ENCODE measurements at places on chromosomes 2 and 18.

GRCh38 chr18:58581265-58581664, 47.6 kb downstream of the ALPK2 start:
- no peak for DNase-seq

DNA sequence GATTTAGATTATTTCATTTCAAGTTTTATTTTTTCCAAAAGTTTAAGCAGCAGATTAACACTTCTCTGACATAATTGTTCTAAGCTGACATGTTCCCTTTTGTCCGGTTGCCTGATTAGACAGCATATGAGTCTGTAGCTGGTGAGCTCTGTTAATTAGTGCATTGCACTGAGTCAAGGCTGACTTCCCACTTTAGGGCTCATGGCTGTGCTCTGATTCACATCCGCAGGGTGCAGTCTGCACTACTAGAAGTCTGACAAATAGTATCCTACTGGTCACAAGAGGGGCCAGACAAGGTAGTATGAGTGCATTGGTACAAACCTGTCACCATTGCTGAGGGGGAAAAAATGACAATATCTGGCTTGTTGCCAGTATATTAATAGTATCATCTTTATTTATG, 443.9 kb upstream of the ZNF804A start:
- no peak for DNase-seq

GRCh38 chr2:206045251-206045650, 40.7 kb downstream of the INO80D start:
- DNase-seq, result no peak

DNA sequence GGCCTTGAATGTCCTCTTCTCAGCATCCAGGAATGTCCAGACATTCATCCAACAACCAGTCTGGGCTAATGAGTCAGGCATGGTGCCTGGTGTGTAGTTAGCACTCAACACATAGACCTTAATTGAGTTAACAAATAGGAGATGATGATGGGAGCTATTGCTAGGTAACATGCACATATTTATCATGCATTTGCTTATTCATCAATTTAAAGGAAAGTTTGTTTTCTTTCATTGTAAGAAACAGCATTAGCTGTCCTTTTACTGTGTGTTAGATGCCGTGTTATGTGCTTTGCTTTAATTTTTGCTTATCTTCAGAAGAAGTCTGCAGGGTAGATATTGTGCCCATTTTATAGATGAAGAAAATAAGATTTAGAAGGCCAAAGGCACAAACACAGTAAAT, 43.2 kb downstream of the TSN start:
- DNase-seq, result no peak

DNA sequence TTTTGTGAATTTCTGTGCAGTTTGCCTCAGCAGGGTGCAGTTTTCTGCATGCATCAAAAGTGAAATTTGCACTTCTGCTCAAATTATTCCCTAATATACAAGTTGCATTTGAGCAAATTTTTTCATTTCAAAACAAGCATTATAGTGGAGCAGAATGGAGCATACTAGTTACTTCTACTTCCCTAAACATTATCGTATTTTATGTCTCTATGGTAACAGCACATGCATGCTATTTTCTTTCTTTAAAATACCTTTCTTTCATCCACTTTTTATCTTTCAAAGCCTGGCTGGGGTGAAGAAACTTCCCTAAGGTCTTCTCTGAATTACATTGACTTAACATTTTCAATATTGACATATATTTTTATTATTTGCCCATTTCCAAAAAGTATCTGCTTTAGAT, 11.2 kb downstream of the RHBDD1 start:
- no peak for DNase-seq

DNA sequence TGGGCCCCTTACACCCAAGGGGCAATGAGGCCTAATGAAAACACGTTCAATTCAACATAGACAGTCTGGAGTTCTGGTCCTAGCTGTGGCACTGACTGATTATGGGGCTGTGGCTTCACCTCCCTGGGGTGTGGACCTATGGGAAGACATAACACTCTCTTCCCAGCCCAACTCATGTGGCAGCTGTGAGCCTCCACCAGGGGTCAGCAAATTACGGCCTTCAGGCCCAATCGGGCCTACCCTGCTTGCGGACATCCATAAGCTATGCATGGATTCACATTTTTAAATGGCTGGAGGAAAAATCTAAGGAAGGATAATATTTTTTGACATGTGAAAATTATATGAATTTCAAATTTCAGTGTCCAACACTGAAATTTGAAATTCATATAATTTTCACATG, 101.3 kb downstream of the LOXHD1 start:
- DNase-seq, result peak; percentile 60

DNA sequence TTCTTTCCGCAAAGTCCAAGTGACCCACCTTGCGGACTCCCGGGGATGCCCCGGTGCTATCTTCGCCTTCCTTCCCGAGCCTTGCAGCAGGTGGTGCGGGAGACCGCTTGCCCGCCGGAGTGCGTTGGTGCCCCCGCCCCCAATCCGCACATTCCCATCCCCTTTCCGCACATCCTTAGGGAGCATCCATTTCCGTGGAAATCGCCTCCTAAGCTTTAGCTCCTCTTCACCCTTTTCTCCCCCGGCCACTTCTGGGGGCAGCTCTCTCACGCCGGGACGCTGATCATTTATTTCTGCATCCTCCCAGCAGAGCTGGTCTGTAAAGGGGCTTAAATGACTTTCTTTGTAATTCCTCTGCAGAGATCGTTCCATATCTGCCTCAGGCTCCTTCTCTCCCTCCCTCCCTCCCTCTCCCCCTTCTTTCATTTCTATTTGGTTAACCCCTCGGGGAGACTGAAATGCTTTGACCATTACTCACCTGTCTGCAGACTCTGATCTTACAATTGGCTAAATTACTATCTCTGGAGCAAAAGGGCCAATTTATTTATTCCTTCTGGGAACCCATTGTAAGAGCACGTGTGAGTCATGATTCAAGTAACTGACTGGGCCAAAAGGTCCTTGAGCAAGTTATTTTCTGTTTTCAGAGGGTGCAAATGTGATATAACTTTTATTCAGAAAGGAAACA, 1.3 kb upstream of the LYPD1 start:
- no peak for DNase-seq

DNA sequence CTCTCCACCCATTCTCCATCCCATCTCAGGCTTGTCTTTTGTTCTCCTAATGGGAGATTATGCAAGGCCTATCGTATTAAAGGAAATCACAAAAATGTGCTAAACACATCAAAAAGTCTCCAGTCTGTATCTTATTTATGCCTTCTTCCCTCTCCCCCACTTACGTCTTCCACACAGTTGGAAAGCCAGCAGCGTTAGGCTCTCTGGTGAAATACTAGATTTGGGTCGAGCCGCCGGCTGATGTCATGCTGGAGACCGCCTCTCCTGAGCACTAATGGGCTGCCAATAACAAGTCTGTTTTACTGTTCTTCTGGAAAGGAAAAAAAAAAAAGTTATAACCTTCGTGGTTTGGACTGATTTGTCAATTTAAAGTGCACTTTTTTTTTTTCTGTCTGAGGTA, 182.7 kb upstream of the SIX2 start:
- DNase-seq, result no peak

- DNase-seq, result no peak
These were observed 164.4 kb downstream of the TNS1 start for GRCh38 chr2:217838409-217838831.

- no peak for DNase-seq
These were observed 34.4 kb upstream of the TTC32 start for GRCh38 chr2:19936203-19936602.

- DNase-seq, result no peak
These were observed 154.5 kb upstream of the RBMS1 start for GRCh38 chr2:160647967-160648685.

GRCh38 chr18:52183107-52183506, 156.9 kb upstream of the DCC start:
- peak; percentile 46 for DNase-seq

DNA sequence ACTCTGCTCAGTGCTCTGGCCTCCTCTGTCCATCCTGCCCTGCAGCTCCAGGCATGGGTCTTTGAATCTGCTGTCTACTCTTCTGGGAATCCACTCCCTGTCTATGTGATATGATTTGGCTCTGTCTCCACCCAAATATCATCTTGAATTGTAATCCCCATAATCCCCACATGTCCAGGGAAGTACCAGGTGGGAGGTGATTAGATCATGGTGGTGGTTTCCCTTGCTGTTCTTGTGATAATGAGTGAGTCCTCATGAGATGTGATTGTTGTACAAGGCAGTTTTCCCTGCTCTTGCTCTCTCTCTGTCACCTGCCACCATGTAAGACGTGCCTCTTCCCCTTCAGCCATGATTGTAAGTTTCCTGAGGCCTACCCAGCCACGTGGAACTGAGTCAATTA, 881.8 kb upstream of the ID2 start:
- no peak for DNase-seq

DNA sequence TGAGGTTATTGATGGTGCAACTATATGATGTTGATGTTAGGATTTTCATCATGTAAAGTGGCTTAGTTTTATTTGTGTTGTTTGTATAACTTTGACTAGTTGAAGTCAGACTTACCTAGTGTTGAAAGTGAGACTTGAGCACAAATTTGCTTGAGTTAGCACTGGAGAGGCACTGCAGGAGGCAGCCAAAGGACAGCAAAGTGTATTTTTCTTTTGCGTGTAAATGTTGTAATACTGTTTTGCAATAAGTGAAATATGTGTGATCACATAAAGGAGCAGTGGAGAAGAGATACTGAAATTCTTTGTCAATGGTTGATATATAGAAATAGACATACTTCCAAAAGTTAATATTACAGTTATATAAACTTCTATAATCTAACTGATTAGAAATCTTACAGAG, 332.0 kb upstream of the RAB12 start:
- DNase-seq, result no peak

- no peak for DNase-seq
These were observed 458 bp downstream of the CXXC1 start for GRCh38 chr18:50287028-50287440.

- DNase-seq, result no peak
These were observed 50.7 kb downstream of the IL1R2 start for GRCh38 chr2:102042196-102043081.

- DNase-seq, result no peak
These were observed 72.7 kb upstream of the LYPD6B start for GRCh38 chr2:148965623-148966437.

DNA sequence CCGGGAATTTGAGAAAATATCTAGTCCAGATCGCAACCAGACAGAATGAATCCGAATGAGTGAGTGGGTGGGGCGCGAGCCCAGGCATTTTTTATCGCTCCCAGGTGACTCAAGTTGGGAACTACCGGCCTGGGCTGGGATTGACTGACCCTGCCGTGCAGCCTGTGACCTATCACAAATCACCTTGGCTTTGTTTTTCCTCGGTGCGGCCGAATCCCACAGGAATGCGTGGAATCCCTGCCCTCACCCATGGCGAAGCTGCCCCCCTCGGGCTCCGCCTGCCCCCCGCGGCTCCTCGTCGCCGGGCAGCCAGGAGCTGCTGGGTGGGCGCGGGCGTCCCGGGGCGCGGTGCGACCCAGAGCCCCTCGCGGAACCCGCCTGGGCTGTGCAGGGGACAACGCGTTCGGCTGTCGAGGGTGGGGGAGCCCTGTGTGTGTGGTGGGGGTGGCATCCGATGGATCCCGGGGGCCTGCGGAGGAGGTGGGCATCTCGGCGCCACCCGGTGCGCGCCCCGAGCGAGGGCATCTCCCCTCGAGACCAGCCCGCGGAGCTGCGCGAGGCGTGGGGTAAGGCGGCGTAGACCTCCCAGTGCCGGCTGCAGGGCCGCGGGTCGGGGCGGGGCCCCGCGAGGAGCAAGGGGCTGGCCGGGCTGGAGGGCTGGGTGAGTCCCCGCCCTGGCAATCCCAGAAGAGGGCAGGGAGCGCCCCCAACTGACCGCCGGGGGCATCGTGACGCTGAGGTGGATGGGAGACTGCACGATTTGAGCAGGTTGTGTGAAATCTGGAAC, 16.5 kb downstream of the B3GNT7 start:
- DNase-seq, result peak; percentile 79

DNA sequence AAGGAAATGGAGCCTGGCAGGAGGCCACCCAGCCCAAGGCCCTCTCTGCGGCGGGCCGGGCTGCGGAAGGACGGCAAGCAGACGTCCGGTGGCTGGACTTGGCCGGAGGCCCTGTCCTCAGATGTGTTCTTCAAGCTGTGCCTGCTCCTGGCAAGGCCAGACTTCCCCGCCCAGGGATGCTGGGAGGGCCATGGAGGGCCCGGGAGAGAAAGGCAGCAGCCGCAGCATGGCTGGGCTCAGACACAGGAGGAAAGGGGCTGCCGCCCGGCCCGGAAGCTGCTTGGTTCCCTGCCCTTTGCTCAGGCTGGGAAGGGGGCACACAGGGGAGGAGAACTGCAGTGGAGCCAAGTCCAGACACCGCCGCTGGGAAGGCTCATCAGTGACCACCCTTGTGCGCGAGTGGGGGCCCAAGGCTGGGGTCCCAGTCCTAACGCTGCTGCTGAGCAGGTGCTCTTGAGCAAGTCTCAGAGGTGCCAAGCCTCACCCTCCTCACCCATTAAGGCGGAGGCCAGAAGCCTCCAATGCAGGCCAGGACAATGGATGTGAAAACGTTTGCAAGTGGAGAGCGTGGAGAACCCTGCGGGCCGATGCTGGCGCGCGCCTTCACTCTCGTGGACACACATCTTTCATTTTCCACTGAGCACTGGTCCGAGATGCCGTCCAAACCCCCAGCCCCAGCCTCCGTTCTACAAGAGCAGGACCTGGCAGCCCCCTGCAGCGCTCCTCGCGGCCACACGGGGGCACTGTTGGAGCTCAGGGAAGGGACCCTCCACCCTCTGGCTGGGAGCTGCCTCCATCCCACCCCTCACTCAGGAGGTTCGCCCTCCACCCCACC, 7.9 kb downstream of the CROCC2 start:
- DNase-seq, result no peak

DNA sequence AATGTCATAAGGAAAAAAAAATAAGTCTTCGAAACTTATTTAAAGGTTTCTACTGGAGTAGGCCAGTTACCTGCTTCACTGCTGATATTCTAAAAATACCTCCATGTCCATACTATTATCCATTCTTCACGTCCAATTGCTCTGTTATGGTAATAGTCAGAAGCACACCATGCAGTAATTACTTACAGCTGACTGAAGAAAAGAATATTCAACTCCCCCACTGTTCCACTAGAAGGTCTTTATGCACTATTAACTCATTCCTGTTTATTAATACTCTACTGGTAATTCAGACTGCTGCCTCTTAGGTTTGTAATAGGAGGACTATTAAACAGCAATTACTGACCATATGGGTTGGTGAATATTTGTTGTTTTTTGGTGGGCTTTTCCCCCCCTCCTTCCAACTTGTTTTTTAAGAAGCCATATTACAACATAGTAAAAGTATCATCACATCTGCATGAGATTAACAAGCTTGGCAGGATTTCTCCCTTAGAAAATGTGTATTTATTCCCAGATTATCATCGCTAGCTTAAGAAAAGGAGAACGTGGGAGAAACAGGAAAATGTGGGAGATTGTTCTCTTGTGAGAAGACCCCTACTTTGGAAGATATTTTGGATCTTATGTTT, 806.4 kb upstream of the FANCL start:
- no peak for DNase-seq

DNA sequence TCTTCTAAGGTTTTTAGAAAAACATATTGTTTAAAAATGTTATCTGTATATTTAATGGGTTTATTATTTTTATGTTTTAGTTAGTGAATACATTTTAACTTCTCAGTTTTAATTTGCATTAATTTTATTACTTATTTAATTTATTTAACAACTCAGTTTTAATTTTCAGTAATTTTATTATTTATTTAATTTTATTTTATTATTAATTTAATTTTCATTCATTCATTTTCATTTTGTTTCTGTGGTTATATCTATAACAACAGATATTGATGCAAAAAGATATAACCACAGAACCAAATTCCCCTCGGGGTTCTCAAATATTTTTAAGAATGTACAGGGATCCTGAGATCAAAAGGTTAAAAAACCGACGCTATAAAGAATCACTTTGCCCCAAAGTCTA, 23.0 kb downstream of the FAM237A start:
- no peak for DNase-seq
